NCI-H2171 treated with DMSO at 0.1 percent for 48 hours (cell line): ENCODE measurements at places on chromosomes 11 and 22.

- DNase-seq, result no peak
Measured at GRCh38 chr11:3226846-3227567, 5.2 kb downstream of the MRGPRE start.

DNA sequence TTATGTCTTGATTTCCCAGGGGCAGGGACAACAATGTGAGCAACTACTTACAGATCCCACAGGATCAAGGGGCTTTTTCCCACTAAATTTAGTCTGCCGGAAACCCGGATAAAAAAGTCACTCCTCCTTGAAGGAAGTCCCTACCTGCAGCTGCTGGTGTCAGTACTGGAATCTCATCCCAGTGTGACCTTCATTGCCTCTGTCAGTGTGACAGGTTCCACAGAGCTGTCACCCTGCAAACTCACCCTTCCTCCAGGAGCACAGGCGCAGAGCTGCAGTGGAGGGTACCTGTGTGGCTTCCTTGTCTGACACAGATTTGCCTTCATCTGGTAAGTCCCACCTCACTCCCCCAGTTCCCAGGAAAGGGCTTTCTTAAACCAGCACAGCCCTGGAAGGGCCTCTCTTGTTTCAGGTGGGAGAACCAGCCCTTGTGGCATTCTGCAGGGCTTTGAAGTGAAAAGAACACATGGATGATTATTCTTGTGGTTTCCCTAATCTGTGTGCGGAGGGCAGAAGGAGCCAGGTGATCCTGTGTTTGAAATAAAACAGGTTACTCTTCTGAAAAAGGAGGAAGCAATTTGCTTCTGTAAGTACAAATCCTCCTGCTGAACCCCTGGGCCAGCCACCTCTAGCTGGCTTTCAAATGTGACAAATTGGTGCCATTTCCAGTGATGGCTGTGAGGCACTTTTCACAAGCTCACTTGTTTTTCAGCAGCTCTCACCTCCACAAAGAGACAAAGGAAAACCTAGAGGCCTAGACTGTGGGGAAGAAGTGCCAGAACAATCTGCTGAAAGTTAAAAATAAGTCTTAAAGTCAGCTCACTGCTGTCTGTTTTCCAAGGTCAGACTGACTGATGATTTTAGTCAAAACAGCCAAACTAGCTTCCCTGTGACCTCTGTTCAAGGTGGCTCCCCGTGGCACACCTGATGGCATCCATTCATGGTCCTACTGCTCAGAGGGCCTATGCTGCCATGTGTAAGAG is 9.2 kb upstream of the PRSS23 start:
- DNase-seq, result no peak

GRCh38 chr11:77065878-77066228 is 918 bp upstream of the CAPN5 start:
- no peak for DNase-seq

DNA sequence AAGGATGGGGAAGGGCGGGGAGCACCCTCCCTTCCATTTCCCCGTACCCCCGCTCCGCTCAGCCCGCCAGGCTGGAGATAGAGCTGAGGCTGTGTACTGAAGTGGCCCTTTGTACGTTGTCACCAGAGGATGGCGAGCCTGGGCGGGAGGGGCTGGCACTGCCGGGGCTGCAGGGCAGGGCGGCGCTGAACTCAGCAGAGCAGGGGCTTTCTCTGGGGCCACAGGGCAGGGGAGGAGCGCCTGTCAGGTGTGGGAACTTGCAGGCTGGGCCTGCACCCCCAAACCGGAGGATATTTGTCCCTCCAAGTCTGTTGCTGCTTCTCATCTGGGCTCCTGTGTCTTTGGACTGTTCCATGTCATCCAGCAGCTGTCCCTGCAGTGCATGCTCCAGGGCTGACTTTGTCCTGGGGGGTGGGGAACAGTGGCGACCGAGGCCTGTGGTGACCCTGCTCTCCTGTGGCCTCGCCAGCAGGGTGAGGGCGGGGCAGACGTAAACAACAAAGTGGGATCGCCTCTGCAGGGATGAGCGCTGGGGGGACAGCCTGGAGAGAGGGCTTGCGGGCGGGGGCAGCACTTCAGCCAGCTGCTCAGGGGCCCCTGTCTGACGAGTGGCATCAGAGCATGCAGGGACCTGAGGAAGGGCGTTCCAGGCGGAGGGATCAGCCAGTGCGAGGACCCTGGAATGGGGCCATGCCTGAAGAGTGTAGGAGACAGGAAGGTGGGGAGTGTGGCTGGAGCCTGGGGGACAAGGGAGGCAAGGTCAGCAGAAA is 13.1 kb downstream of the MGAT3 start:
- DNase-seq, result peak; percentile 33

DNA sequence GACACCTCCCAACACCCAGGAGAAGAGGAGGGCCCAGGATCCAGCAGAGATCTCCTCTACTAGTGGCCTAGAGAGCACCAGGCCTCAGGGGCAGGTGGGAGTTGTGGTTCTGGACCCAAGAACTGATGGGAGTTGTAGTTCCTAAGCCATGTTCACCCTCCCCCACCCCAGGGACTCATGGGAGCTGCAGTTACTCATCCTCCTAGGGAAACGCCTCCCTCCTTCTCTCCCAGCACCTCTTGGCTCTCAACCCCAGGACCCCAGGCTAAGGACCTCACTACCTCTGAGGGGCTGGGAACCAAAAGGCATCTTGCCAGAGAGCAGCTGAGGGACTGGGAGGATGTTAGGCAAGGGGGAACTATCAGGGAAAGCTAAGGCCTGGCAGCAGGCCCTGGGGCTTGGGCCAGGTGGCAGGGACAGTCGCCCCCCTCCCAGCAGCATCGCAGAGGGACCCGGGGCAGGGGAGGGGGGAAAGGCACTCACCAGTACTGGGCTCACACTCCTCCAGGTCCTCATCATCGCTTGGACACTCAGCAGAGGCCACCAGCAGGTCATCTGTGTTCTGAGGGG is 28.9 kb downstream of the SLC22A12 start:
- no peak for DNase-seq

GRCh38 chr11:8806974-8807373 is 104.0 kb upstream of the AKIP1 start:
- no peak for DNase-seq

DNA sequence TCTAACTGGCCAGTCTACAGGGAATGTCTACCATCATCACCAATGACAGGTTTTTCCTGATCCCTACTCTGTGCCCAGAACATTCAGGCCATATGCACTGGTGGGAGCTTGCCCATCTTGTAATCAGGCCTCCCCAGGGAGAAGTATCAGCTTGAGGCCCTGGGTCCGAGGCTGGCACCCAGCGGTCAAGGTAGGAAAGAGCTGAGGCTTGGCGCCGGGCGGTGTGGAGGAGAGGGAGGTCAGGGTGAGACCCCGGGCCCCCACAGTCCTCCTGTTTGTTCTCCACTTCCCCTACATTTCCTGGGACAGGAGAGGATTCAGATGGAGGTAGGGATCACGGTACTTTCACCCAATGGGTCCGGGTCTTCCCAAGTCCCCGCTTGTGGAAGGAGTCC is 15.5 kb downstream of the TSKU start:
- no peak for DNase-seq

GRCh38 chr22:44089717-44090570 is 65.8 kb downstream of the PARVB start:
- DNase-seq, result no peak

GRCh38 chr11:1073851-1074243 is 827 bp upstream of the MUC2 start:
- DNase-seq, result no peak

- DNase-seq, result peak; percentile 55
Measured at GRCh38 chr22:37843741-37844089, 419 bp downstream of the ANKRD54 start.
